T follicular helper cell (primary cell): ENCODE measurements at places on chromosomes 12 and 14.

DNA sequence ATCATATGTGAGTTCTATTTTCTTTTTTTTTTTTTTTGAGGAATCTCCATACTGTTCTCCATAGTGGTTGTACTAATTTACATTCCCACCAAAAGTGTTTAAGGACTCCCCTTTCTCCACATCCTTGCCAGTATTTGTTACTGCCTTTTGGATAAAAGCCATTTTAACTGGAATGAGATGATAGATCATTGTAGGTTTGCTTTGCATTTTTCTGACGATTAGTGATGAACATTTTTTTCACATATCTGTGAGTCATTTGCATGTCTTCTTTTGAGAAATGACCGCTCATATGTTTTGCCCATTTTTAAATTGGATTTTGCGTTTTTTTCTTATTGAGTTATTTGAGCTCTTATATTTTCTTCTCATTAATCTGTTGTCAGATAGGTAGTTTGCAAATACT is 394.8 kb downstream of the LRFN5 start:
- no peak for DNase-seq

DNA sequence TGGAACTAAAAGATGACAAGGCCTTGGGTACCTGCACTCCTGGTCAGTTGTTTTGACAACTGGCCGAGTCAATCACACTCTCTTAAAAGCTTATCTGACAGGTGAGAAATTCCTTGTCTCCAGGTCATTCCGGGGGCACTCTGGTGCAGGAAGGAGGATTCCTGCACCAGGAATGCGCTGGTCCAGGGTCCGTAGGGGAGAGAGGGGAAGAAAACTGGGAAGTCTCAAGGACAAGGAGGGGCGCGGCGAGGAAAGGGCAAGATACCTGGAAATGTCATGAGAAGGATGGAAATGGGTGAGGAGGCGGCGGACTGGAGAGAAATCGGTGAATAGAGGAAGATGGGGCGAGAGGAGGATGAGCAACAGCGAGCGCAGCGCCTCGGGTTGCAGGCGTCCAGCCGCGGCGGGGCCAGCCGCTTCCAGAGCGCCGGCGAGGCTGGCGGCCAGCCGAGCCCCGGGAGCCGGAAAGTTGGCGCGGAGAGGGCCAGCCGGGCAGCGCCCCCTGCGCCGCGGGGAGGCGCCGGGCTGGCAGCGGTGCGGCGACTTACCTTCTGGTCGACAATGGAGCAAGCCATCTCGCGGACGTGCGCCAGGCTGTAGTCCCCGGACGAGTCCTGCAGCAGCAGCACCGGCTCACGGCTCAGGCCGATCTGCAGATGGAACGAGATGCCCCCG is 809 bp downstream of the PRKD1 start:
- DNase-seq = no peak

DNA sequence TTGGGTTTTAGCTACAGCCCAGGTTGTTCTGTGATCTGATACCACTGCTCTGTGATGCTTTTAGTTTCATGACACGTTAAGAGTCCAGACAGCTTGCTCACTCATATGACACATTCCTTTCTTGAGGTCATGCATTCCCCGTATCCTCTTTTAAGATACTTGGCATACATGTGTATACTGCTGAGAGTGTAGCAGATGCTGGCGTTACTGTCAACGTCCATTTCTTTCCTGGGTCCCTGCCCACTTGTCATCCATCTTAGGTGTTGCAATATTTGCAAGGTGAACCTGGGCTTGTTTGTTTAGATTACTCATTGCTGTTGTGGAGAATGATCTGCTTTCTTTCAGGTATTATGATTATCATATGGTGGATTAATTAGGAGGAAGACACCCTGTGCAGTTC is 9.1 kb upstream of the EMP1 start:
- no peak for DNase-seq

- peak; percentile 70 for DNase-seq
These were observed 226.9 kb upstream of the CRY1 start for GRCh38 chr12:107320033-107320928.

DNA sequence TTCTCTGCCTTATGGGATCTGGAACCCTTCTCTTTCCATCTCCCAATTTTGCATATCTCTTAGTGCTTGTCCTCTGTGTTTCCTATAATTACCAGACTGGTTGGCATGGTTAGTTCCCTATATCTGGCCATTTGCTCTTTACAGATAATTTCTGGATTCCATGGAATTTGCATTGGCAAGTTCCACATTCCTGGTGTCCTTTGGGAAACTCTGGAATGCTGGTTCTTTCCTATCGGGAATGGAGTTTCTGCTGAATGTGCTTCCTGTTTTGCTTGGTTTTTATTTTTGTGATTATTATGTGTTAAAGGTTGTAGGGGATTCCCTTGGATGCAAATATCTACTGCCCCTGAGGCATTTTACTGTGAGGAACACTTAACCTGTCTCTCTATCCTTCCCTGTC is 193.0 kb upstream of the BTG1 start:
- DNase-seq = no peak

GRCh38 chr12:32535288-32535999 is 136.1 kb downstream of the FGD4 start:
- DNase-seq = no peak

DNA sequence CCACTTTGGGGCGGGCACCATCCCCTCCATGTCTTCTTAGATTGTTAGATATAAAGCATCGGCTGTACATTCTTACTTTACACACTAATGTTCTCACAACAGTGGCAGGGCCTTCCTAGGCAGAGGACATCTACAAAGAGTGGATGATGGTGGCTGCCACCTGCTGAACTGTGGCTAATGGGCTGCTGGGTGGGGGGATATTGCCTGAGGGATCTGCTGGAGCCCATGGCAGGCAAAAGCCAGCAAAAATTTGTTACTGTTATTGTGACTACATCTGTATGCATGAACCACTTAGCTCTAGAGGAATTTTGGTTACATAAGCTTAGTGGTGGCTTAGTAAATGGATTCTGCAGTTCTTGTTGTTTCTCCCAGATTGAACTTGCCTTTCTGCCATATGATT is 52.6 kb downstream of the DIP2B start:
- no peak for DNase-seq

DNA sequence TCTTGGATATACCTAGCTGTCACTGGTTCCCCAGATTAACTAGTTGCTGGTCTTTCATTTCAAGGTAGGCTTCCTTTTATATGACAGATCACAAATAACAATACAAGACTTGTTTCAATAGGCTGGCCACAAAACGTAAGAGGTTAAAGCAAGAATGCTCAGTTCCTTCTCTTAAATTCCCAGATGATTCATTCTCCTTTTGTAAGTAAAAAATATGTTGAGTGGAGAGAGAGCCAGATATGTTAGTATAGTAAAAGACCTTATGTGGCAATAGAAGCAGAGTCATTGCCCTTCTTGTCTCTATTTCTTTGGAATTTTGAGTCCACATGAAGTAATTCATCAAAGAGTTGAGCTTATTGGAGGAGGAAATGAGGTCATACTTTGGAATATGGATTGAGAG is 939.0 kb upstream of the ATXN7L3B start:
- DNase-seq = no peak

DNA sequence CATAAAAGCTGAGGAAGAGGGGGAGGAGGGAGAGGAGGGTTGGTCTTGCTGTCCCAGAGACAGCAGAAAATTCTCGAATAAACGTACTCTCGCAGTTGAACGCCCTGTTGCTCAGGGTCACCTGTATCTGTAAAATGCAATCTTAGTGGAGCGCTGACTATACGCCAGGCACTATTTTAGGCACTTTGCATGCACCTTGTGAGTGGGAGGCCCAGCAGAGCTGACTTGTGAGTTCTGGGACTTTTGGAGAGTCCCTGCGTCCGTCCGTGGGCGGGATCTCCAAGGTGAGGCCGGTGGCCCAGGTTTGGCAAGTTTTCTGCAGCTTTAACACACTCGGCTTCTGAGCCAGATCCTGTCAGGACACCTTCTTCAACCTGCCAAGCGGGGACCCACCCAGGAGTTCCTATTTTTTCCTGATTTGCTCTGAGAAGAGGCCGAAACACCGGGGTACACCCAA is 32.5 kb upstream of the PLEKHG6 start:
- DNase-seq = no peak

- no peak for DNase-seq
These were observed 29.7 kb upstream of the NPFF start for GRCh38 chr12:53536962-53537361.

DNA sequence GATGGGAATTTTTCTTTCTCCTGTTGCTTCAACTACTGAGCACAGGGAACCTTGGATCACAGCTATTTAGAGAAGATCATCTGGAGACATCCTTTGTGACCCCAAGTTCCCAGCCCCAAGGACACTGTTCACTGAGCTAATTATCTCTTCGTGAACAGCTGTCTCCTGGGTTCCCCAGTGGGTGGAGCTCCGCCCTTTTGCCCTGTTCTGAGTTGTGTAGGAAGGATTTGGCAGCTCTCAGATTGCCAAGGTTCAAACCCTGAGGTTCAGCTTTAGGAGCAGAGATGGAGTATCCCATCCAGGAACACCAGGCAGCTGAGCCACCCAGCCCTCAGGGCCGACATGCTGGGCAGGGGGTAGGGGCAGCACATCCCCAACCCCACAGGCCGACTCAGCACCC is 32.0 kb downstream of the NGB start:
- no peak for DNase-seq

DNA sequence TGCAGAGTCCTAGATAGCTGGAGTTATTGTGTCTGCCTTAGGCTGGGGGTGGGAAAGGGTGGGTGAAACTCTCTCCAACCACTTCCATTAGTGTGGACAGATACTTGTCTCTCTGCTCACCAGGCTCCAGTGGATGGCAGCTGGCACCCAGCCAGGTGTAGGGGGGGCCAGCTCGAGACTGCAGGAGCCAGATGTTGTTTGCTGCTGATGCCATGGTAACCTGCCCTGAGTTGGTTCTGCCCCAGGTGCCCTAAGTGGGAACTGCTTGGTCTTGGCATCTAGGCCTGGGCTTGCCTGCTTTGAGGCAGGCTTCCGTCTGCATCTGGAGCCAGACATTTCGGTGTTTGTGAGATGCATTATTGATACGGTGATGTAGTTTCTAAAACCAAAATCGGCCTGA is 82.2 kb downstream of the ADCK1 start:
- DNase-seq = no peak

DNA sequence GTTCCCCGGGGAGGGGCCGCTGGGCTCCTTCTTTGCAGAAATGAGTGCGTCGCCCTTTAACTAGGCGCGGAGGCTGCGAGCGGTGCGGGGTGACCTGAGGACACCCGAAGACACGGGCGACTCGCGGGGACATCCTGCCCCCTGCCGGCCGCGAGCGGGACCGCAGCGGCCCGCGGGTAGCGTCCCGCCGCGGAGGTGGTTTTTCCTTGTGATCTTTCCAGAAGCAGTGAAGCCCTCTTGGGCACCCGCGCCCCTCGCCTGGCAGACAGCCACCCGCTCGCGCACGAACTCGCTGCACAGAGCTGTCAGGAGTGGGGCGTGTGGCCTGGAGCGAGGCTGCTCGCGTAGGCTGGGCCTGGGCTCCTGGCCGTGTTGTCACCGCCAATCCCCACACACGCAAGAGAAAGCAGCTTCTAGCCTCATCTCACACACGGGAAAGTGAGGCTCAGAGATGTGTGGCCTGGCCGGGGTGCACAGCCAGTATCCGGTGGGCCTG is 67.2 kb downstream of the DIO3 start:
- DNase-seq = peak; percentile 54

- DNase-seq = no peak
These were observed 48.4 kb downstream of the ZNF641 start for GRCh38 chr12:48302161-48302911.

DNA sequence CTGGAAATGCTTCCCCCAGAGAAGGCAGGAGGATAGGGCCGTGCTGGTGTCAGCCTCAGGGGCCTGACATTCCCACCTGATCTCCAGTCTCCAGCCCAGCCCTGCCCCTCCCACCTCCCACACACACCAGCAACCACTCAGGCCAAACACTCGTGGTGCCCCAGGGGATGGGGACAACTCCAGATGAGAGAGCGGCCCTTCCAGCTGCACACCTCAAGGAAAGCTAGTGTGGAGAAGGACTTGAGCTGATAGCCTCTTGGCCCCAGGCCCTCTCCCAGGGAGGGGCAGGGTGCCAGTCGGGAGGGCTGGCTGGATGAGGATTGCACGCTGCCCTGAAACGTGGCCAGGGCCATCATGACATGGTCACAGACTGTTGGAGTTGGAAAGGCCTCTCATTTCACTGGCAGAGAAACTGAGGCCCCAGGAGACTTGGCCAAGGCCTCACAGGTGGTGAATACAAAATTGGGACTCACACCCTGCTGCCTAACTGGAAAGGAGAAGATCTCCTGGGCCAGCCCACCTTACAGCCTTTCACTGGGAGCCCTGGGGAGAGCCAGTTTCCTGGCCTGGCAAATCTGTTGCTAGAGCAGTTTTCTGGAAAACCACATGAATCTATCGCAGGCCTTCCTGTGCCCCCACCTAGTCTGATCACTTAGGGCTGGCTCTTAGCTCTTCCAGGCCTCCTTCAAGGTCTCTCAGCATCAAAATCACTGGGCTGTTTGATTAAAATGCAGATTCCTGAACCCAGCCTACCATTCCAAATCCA is 52.1 kb downstream of the IRF2BPL start:
- DNase-seq = no peak

GRCh38 chr12:108955225-108955835 is 65.5 kb downstream of the SVOP start:
- DNase-seq = no peak

DNA sequence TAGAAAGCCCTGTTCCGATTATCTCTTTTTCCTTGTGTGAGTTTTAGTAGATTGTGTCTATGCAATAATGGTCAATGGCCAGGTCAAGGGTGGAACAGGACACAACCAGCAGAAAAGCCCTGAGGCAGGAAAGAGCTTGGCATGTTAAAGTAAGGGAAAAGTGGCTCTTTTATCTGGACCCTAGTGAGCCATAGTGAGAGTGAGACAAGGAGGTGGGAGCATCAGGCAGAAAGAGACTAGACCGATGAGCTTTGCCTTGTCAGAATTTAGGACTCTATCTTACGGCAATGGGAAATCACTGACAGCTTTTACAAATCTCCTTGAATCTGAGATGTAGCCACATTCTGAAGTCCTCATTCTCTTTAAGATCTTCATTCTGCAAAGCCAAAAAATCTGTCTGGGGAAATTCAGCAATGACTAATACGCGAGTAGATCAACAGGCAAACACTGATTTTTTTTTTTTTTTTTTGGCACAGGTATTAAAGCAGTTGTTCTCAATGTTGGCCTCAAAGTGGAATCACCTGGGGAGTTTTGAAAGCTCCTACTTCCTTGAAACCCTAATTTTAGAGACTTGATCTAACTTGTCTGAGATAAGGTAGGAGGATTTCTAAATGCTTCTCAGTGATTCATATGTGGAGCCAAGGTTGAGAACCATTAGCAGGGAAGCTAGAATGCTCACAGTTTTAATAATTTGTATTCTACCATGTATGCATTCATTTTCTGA is 33.9 kb downstream of the TMEM19 start:
- DNase-seq = no peak

DNA sequence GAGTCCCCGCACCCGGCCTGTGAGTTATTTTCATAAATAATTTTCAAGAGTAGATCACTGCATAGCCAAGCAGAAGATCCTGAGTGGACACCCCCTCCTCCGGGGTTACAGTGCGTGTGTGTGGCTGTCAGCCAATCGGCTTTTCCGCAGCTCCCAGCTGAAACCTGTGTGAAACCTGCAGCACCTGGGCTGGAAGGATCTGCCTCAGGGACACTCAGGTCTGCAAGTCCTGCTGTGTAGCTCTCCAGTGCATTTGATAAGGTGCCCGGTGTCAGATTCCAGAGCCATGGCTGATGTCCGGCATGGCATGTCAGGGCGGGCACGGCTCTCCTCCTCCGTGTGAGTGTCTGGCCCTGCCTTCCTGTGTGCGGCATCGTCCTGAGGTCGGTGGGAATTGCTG is 124.8 kb downstream of the GLT1D1 start:
- no peak for DNase-seq
